Endodermal cell (in vitro differentiated cells): ENCODE measurements at places on chromosomes 1 and 21.

DNA sequence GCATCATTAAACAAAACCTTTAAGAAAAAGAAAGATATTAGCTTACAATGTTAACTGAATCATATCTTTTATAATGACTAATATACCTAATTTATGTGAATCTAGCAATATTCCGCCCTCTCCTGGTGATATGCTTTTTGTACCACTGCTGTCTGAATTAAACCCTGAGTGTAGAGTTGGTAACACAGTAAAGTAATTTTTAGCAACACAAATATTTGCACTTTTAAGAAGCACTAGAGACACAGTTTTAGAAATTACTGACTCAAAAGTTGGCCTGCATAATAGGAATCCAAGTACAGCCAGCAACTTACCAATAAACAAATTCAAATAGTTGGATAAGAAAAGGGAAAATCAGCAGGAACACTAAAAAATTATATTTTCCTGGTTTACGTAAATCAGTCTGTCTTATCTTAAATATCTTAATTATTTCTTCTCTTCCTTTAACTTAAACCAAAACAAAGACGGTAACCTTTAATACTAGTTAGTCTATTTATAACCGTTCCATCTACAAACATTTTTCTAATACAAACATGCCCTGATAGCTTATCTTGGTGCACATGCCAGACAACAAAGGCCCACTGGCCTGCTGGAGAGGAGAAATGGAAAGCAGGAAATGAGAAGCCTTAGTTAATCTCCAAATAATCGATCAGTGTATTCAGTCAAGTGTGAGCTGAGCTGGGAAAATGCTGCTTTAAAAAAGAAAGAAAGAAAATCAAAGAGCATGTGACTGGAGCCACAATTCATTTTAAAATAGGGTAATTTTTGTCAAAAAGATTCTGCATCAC lies 246.0 kb downstream of the RERE start:
- H3K4me3 ChIP-seq: peak overlapping the region; percentile 47
- no peak for DNase-seq
- peaks cover 11% of the 10 kb centered on the region for H3K36me3 ChIP-seq
- H3K27ac ChIP-seq: peak overlapping the region; percentile 25

DNA sequence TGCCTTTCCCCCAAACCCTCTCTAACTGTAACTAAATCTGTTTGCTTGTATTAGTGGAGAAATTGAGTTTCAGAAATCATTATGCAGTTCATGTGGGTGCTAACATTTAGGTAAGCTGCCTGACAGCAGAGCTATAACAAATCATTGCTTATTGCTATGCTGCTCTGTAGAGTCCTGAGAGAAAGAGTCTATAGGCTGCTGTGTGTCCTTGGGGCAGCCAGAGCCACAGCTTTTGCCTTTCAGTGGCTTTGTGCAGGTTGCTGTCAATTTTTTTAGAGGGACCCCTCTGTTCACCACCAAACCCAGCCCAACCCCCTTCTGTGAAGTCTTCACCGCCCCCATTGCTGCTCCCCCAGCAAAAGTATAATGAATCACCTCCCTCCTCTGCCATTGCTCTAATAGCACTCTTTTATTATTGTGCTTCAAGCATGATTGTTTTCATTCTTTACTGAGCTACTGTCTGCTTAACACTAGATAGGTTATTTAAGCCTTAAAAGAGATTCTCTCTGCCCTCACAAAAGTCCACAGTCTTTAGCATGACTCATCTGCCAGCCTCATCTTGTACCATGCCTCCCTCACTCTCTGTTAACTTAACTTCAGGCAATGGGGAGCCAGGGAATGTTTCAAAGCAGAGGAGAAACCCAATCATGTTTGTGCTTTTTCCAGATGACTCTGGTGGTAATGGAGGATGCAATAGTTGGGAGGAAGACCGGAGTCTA lies 38.6 kb downstream of the DIRAS3 start:
- peaks cover 3% of the 10 kb centered on the region for H3K4me1 ChIP-seq
- no peak for DNase-seq
- H3K4me3 ChIP-seq: no peak overlapping the region
- no peaks in the 10 kb centered on the region for H3K36me3 ChIP-seq
- H3K27ac ChIP-seq: no peak overlapping the region

- no peak for DNase-seq
- H3K27ac ChIP-seq: no peak overlapping the region
- no peaks in the 10 kb centered on the region for H3K36me3 ChIP-seq
Measured at GRCh38 chr1:61238359-61238665, 156.0 kb downstream of the NFIA start.

GRCh38 chr1:207115269-207115668 lies 11.2 kb downstream of the C4BPA start:
- H3K27ac ChIP-seq: no peak overlapping the region
- H3K27me3 ChIP-seq: no peaks in the 10 kb centered on the region
- no peak for DNase-seq
- no peak overlapping the region for H3K4me3 ChIP-seq
- H3K36me3 ChIP-seq: no peaks in the 10 kb centered on the region
